Colonic mucosa (tissue), 4 donors: ENCODE measurements at places on chromosomes 4 and X. TPM values are rescaled to one million over a fixed set of nuclear protein-coding genes. Genes with fewer than 3 reads are reported as not detected.

The ADGRG2 gene
- 0.10 TPM for total RNA-seq

The CC2D2A gene
- 2.6 TPM for total RNA-seq

DNA sequence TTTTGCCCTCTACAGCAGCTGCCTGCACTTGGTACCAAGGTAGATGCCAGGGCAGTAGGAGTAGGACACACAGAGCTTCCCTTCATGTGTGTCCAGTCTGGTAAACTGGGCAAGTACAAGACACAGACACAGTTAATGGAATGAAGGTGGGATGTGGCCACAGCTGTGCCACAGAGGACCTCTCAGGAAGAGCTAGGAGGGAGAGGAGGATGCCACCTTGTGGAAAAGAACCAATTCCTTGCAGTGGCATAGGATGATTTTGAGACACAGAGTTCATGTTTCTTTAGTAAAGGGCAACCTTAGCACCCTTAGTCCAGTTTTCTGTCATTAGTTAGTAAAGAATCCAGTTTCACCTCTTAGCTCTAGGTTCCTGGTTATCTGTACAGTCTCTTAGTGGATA, 36.3 kb upstream of the TBC1D14 start:
- H3K27me3 ChIP-seq: no peaks in the 10 kb centered on the region
- no peak overlapping the region for H3K4me3 ChIP-seq
- no peaks in the 10 kb centered on the region for H3K4me1 ChIP-seq

The CCKAR gene
- not detected for total RNA-seq

The CHIC2 gene
- 13.5 TPM for total RNA-seq

GRCh38 chrX:46673620-46674359, 85.1 kb downstream of the SLC9A7 start:
- no peaks in the 10 kb centered on the region for H3K4me1 ChIP-seq
- H3K27ac ChIP-seq: no peak overlapping the region
- H3K4me3 ChIP-seq: no peak overlapping the region
- H3K27me3 ChIP-seq: no peaks in the 10 kb centered on the region
- no peak for DNase-seq

DNA sequence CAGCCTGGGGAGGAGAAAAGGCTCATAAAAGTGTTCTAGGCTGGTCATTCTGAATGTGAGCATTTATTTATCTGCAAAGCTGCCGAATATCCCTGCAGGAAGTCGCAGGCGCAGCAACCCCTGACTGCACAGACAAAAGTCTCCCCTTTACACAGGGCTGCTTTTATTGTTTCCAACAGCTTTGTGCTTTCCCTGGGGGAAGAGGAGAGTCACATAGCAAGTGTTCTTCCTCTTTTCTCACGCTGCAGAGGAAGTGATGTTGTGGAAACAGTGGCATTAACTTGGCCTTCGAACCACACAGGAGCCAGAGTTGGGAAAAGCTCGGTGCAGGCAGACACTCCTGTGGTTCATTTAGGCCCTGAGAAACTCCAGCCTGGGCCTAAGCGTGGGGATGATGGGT, 81.5 kb upstream of the BCOR start:
- no peaks in the 10 kb centered on the region for H3K36me3 ChIP-seq
- no peaks in the 10 kb centered on the region for H3K4me1 ChIP-seq
- no peaks in the 10 kb centered on the region for H3K27me3 ChIP-seq
- no peak for DNase-seq

GRCh38 chr4:41655177-41655576, 93.3 kb downstream of the PHOX2B start:
- H3K36me3 ChIP-seq: no peaks in the 10 kb centered on the region
- DNase-seq: no peak
- H3K4me1 ChIP-seq: no peaks in the 10 kb centered on the region

- no peak overlapping the region for H3K27ac ChIP-seq
- no peaks in the 10 kb centered on the region for H3K4me1 ChIP-seq
- no peak for DNase-seq
- no peaks in the 10 kb centered on the region for H3K27me3 ChIP-seq
- no peak overlapping the region for H3K4me3 ChIP-seq
Observed at GRCh38 chrX:8604131-8604530, 127.8 kb downstream of the ANOS1 start.

DNA sequence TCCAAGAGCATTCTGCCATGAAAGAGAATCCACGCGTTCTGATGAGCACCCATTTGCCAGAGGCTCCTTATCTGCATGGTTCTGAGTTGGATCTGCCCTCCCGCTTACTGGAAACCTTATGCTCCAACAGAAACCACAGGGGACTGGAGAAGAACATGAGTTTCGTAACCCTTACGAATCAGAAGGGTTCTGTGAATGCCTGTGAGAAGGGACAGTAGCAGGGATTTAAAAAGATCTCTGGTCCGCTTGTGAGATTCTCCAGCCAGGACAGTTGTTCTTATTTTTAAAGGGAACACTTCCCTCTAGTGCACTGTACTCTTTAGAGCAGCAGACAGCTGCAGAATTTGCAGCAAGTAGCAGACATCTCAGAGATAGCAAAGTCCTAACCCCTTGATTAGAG, 22.5 kb upstream of the CENPU start:
- H3K4me3 ChIP-seq: no peak overlapping the region
- no peaks in the 10 kb centered on the region for H3K36me3 ChIP-seq
- DNase-seq: no peak
- no peaks in the 10 kb centered on the region for H3K4me1 ChIP-seq

GRCh38 chr4:155624478-155624877, 42.2 kb upstream of the GUCY1A1 start:
- no peak for DNase-seq
- H3K27ac ChIP-seq: no peak overlapping the region
- no peak overlapping the region for H3K4me3 ChIP-seq
- no peaks in the 10 kb centered on the region for H3K36me3 ChIP-seq
- no peaks in the 10 kb centered on the region for H3K4me1 ChIP-seq
